ENCODE measurements at places on chromosomes 7 and 10. TPM values are rescaled to one million over a fixed set of nuclear protein-coding genes. Genes with fewer than 3 reads are reported as not detected.

DNA sequence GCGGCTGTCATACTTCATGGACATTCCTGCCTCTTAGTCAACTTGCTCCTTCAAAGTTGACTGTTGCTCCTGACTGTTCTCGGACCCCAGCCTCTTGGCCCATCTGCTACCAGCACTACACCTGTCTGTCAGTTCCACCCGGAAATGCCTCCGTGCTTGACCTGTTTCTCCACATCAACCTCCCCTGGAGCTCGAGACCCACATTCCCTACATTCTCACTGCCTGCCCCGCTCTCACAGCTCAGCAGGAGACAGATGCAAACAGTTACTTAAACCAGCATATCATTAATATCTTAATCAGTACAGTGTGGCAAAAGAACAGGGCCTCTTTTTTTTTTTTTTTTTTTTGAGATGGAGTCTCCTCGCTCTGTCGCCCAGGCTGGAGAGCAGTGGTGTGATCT is 174.3 kb downstream of the NRP1 start:
- DNase-seq, result no peak

GRCh38 chr10:1698185-1698584 is 39.1 kb downstream of the ADARB2 start:
- no peak for DNase-seq

GRCh38 chr7:43872406-43873110 is 3.2 kb upstream of the MRPS24 start:
- no peak for DNase-seq

DNA sequence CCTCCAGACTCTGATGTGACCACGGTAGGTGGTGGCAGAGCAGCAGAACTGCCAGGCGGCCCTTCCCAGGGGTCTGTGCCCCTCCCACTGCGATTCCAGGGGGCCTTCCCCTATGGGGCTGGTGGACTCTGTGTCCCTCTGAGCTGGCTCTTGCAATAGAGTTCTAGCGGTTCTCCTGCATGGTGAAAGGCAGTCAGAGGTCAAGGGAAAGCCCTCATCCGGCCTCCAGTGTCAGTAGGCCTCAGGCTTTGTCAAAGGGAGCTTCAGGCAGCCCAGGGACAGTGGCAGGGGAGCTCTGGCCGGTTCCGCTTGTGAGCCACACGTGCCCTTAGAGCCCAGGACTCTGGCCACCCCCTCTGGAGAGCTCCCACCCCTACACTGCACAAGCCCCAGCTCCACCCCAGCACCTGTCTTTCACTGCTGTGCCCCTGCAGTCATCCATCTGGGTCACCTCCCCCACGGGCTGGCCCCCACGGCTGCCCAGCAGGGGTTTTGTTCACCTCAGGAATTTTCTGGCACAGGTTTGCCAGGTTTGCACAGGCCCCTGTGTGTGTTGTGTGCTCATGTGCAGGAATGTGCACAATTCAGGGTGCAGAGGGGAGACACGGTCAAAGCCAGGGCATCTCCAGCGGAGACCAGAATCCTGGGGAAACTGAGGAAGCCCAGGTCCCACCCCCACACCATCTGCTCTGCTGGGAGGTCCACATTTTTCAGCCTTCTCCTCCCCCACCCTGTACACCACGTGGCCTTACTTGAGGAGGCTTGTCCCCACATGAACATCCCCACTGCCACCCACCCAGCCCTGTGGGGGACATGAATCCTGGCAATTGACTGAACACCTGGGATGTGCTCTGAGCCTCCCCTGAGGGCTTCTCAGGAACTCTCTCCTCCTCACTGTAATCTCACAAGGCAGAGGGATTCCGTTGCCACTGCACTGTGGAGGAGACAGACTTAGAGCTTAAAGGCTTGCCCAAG is 23.8 kb downstream of the C10orf105 start:
- no peak for DNase-seq

GRCh38 chr10:22554461-22555182 is 159.8 kb downstream of the PIP4K2A start:
- DNase-seq, result no peak

DNA sequence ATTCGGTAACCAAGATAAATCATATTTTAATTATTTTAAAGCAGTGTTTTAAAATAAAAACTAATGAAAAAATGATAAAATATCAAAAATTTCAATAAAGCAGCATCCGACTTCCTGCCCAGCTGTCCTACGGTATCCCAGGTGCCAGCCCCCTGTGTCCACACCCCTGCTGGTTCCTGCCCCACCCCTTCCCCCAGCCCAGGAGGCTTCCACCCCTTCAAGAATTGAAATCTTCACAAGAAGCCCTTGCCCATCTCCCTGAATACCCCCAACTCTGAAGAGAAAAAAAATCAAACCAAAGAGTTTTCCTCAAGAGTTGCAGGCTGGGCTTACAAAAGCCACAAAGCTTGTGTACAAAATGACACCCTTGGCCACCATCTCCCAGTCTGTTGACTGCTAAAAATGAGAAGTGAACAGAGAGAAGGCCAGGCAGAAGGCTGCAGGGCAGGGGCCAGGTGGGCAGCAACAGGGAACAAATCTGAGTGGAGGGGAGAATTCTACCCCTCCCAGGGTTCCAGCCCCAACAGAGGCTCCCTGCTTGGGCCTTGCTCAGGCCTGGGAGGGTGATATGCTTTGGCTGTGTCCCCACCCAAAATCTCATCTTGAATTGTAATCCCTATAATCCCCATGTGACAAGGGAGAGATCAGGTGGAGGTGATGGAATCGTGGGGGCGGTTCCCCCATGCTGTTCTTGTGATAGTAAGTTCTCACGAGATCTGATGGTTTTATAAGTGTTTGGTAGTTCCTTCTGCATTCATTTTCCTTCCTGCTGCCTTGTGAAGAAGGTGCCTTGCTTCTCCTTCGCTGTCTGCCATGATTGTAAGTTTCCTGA is 14.5 kb downstream of the GPRIN2 start:
- DNase-seq, result no peak

DNA sequence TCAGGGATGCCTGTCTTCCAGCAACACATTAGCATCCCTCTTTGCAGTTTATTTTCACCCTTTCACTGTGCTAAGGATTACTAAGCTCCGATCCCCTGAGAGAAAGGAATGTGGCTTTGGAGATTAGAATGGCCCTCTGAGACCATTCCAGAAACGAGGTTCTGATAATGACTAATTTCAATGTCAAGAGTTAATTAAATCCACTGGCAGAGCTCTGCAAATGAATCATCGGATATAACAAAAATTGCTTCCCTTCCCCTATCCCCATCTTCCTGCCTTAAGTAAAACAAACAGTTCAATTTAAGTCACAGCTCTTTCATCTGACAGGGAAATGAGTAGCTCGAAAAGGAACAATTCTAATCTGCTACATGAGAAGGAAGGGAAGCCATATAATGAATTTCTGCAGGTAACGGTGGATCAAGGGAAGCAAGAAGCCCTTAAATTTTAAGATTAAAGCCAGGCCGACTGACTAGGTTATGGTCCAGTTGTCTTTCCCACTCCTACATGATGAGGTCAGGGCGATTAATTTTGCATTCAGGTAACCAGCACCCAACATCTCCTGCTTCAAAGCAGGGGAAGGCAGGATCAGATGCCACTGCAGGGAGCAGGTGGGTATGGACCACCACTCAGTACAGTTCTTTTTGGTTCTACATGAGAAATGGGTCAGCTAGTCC is 50.5 kb downstream of the MALSU1 start:
- no peak for DNase-seq

DNA sequence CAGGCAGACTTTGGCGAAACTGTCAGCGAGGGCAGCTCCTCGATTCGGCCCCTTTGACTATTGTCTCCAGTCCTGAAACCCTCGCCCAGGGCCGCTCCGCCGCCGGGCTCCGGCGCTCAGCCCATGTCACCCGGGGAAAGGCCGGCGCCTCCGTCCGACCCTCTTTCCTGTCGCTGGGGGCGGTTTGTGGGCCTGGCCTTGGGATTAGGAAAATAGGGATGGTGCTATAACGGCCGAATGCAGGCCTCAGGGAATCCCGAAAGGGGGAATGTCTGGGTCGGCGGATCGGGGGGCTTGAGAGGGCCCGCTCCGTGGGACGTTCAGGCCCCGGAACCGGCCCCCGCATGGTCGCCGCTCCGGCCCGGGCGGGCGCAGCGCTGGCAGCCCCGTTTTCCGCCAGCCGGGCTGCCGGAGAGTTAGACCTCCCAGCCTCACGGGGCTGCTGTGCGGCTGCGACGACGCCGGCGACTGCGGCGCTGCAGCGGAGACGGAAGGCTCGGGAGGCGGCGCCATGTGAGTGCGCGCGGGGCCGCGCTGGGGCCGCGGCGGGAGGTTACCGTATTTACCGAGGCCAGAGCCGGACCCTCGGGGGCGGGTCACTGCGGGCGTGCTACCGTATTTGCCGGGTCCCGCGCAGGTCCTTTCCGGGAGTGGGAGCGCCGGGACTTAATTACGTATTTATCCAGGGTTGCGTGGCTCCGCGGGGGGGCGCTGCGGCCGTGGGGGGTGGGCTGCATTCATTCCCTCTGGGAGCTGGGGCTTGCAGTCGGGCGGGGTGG is 25.9 kb downstream of the ZNF775 start:
- DNase-seq, result no peak

GRCh38 chr10:71659111-71659634 is 60.4 kb downstream of the C10orf105 start:
- no peak for DNase-seq

GRCh38 chr7:65509368-65510186 is 135.9 kb downstream of the ZNF92 start:
- no peak for DNase-seq

DNA sequence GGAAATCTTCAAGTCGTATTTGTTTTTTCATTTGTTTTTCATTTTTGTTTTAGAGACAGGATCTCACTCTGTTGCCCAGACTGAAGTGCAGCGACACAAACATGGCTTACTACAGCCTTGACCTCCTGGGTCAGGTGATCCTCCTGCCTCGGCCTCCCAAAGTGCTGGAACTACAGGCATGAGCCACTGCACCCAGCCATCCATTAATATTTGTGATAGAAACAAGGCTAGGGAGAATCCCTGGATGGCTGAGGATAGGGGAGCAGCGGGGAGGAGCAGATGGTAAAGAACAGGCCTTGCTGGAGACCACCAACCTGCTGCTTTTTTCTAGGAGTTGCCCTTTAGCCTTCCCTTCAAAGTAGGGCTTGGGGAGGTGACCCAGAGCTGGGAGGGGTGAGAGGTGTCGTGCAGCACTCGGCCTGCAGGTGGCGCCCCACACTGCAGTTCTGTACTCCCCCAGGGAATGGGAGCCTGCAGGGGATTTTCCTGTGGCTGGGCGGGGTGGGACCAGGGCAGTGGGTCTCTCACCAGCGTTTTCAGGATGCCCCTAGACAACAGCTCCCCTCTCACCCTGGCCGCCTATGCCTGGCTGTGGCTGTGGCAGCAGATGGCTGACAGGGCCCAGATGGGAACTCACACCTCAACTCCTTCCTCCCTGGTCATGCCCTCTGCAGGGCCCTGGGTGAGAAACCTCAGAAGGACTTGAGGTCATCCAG is 12.6 kb upstream of the CDH23 start:
- peak; percentile 45 for DNase-seq

DNA sequence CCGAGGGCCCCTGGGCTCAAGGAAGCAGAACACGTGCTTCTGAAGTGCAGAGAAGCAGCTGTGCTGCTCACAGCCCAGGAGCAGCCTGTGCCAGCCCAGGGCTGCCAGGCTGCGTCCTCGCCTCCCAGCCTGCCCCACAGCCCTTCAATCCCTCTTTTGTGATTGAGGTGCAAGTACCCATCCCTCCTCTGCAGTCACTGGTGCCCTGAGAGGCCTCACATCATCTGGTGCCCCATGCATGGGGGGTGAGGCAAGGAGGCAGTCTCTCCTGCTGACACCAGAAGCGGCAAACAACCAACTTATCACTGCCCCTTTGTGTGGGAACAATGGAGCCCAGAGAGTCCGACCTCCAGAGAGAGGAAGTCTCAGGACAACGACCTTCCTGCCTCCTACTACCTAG is 49.8 kb upstream of the FGFR2 start:
- DNase-seq, result no peak

- no peak for DNase-seq
These were observed 144.5 kb downstream of the RNF216 start for GRCh38 chr7:5636914-5637313.

- no peak for DNase-seq
These were observed 20.3 kb upstream of the IGF2BP3 start for GRCh38 chr7:23490357-23491135.

GRCh38 chr7:29237489-29237888 is 42.9 kb downstream of the CHN2 start:
- no peak for DNase-seq

DNA sequence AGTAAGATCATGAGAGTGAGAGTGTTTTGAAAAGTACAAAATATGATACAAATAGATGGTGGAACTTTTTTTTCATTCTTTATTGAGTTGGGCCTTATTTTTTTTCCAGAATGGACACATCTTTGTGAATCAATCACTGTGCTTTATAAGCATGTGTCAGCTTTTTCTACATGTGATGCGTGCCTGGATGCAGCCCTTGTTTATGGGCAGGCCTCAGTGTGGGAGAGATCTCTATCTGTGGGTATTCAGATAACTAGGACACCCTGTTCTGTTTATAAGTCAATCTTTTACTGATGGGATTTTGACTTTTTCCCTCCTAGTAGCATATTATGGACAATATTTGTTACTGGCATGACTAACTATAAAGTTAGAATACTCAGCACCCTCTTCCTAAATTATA is 42.9 kb upstream of the IKZF1 start:
- DNase-seq, result no peak

GRCh38 chr7:45973725-45974532 is 52.9 kb upstream of the IGFBP3 start:
- DNase-seq, result no peak

- no peak for DNase-seq
These were observed 9.9 kb upstream of the SPAG6 start for GRCh38 chr10:22335173-22335933.

- DNase-seq, result no peak
These were observed 195.4 kb downstream of the SKIDA1 start for GRCh38 chr10:21329995-21330627.

GRCh38 chr10:31926765-31927564 is 1.7 kb downstream of the ARHGAP12 start:
- no peak for DNase-seq

DNA sequence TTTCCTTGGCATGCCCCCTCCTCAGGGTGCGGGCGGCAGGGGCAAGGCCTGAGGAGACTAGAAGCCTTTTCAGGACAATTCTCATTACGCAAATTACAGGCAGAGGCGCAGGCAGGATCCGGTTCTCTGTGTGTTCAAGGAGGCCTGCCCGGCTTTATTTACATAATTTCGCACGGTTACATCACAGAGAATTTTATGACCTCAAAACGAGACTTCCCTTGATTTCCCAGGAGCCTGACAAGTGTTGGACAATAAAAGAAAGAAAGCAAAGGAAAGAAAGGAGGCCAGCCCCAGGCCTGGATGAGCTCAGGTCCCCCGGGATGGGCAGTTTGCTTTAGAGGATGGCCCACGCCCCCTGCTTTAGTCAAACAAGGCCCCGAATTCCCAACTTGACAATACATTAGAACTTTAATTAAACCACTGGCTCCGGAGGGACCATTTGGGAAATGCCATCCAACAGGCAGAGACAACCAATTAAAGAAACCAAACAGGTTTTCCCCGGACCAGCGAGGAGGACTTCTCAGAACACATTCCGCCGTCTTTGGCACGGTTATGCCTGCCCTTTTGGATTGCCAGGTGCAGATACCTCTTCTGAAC is 2.9 kb downstream of the MNX1 start:
- no peak for DNase-seq

- no peak for DNase-seq
These were observed 2.5 kb upstream of the UPK3B start for GRCh38 chr7:76507723-76508406.

GRCh38 chr7:50721160-50721559 is 61.5 kb downstream of the GRB10 start:
- DNase-seq, result no peak

Gene TMEM196
- not detected for total RNA-seq

Gene APBB1IP
- 0.21 TPM for total RNA-seq

Gene HMX2
- total RNA-seq, result 2.7 TPM

Gene ST8SIA6
- 0.82 TPM for total RNA-seq

Gene TMEM72
- not detected for total RNA-seq

Gene IFIT5
- 11.1 TPM for total RNA-seq

Gene PRSS2
- total RNA-seq, result 22.4 TPM

Gene INSYN2A
- not detected for total RNA-seq

Gene PNLIPRP3
- not detected for total RNA-seq

Data from Panc1 (cell line).